Cerebellar nuclear complex (tissue), 1 donor: ENCODE measurements at places on chromosomes 5 and 9.

DNA sequence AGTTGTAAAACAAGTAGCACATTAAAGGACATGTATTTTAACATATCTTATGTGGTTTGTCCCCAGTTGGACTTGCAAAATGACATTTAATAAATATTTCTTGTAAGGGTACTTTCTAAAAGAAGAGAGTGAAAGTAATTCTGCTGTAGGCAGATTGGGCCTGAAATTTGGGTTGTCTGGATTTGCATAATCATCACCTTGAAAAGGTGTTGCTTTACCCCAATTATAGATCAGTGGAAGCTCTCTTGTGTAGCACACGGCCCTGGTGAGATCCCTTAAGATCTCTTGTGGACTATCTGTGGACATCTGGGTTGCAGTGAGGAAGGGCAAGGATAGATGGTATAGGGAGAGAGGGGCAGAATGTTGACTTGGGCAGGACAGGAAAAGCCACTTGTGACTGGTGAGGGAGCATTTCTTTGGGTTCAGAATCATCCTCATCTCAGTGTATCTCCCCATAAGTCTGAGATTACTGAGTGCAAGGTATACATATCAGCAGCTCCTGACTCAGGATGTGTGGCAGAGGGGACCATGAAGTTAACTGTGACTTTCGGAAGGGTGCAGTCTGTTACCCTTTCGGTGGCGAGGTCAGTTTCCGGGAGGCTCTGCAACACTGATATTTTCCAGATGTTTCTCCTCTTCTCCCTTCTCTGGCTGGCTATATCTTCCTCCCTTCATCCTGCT lies 2.0 kb upstream of the TNFAIP8 start:
- DNase-seq: no peak

DNA sequence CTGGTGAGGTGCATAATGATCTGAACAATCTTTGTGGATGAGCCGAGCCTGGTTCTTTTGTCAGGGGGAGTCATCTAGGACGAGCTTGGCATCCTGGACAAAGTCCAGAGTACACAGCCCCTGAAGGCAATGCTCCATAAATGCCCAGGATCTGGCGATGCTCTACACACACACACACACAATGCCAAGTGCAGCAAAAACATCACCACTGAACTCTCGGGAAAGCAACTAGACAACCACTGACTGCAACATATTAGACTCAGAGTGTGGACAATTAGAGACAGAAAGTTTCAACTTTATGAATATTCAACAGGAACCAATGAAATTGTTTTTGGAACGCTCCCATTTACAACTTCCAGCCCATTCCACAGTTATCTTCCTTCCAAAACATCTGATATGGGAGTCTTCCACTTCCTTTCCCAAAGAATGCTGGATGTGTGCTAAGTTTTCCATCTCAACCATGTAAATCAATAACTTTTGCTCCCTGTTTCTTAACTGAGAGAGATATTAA lies 227.6 kb upstream of the ANKRD55 start:
- no peak for DNase-seq

GRCh38 chr9:5549658-5550650 lies 39.6 kb downstream of the PDCD1LG2 start:
- no peak for DNase-seq

- no peak for DNase-seq
Observed at GRCh38 chr5:99369797-99370593, 441.2 kb upstream of the CHD1 start.

- DNase-seq: no peak
Observed at GRCh38 chr5:138350563-138350890, 2.0 kb upstream of the KDM3B start.

DNA sequence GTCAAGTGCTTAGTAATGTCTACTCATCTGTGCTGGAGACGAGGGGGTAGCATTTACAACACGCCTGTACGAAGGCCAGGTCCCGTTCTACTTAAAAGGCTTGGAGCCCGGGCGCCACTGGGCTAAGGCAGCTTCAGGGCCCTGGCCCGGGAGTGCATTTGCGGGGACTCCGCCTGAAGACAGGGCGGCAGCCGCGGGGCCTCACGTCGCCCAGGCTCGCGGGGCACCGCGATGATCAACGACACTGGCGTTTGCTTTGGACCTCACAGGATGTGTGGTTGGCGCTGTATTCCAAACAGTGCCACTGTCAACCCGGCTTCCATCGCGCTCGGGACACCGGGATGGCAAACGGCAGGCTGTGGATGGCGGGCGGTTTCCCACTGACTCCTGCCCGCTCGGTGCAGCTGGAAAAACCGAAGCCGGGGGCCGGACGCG lies 1.1 kb upstream of the TENT4A start:
- DNase-seq: peak; percentile 4

- no peak for DNase-seq
Observed at GRCh38 chr5:143057580-143057999, 287.4 kb downstream of the ARHGAP26 start.

DNA sequence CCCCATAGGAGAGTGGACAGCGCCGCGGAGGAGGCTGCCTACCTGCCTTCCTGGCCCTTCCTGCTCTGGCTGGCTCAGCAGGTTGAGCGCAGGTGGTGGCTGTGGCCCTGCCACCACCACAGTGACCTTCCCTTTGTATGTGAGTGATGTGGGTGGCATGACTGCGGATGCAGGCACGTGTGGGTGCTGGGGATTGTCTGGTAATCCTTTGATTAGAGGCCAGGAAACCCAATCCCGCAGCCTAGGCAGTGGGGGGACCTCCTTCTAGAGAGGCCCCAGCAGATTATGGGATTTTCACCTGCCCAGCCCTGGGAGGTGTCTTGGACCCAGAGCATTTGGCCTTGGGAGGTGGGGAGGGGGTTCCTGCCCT lies 16.5 kb downstream of the RXRA start:
- no peak for DNase-seq

- DNase-seq: no peak
Observed at GRCh38 chr9:75500479-75500878, 390.0 kb upstream of the PCSK5 start.

DNA sequence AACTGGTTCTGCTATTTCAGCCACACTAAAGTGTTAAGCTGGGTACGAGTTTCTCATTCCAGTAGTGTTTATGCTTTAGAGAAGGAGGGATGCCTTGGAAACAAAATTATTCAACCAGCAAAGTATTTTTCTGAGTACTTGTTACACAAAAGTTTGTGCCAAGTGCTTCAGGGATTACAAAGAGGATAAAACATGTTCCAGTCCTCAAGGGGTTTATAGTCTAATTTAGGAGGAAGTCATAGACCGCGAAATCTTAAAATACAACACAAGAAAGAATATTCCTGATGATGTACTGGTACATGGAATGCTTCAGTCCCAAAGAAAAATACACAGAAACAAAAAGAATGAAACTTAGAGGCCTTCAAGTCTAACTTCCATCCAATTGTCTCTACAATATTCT lies 85.4 kb upstream of the NR4A3 start:
- no peak for DNase-seq

GRCh38 chr5:138372225-138372624 lies 19.7 kb downstream of the KDM3B start:
- DNase-seq: no peak

DNA sequence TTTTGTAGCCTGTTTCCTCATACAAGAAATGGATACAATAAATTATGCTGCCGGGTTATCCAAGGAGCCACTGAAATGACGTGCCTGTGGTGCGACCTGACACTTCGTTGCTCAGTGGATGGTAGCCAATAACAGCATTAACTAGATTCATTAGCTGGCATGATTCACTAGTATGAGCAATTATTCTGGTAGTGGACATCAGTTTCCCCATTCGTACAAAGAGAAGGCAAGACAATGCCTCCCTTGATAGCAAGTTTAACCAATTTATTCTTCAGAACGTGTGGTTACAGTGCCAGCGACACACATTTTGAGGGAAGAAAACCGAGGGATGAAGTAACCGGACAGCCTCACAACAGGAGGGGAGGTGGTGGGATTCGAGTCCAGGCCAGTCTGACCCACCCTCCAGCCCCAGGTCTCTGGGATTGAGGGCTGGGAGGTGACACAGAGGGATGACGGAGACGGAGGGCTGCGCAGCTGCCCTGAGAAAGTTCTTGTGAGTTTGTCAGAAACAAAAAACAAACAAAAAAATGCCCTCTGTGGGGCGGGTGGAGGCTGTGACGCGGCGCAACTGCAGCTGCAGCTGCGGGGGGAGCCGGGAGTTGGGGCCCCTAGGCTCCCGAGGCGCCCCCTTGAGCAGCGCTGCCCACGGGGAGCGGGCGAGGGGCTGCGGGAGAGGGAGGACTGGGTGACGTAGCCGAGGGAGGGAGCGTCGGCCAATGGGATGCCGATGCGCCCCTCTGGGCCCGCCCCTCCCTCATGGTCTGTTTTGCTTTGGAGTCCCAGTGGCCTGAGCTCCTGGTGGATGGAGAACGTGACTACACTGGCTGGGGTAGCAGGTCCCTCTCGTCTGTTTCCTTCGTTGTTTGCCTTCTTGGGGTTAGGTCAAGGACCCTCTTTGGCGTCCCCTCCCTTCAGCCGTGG lies 10.9 kb downstream of the LHX2 start:
- no peak for DNase-seq

GRCh38 chr5:74679966-74680365 lies 5.1 kb upstream of the HEXB start:
- DNase-seq: no peak

DNA sequence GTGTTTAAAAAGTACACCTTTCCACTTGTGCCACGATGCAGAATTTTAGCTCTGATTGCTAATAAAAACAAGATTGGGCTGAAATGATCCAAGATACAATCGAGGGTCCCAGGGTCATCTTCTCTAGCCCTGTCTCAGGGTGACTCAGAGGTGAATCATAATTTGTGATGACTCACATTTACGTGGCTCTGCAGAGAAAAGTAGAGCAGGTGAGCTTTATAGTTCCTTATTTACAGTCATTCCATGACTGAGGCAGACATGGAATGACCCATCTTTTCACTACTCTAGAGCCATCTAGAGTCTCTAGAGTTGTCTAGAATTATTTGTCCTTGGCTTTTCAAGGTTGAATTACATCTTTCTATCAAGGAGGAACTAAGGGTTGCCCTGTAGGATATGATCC lies 155.2 kb downstream of the GAS1 start:
- no peak for DNase-seq

- no peak for DNase-seq
Observed at GRCh38 chr5:131005963-131006684, 158.9 kb downstream of the HINT1 start.

DNA sequence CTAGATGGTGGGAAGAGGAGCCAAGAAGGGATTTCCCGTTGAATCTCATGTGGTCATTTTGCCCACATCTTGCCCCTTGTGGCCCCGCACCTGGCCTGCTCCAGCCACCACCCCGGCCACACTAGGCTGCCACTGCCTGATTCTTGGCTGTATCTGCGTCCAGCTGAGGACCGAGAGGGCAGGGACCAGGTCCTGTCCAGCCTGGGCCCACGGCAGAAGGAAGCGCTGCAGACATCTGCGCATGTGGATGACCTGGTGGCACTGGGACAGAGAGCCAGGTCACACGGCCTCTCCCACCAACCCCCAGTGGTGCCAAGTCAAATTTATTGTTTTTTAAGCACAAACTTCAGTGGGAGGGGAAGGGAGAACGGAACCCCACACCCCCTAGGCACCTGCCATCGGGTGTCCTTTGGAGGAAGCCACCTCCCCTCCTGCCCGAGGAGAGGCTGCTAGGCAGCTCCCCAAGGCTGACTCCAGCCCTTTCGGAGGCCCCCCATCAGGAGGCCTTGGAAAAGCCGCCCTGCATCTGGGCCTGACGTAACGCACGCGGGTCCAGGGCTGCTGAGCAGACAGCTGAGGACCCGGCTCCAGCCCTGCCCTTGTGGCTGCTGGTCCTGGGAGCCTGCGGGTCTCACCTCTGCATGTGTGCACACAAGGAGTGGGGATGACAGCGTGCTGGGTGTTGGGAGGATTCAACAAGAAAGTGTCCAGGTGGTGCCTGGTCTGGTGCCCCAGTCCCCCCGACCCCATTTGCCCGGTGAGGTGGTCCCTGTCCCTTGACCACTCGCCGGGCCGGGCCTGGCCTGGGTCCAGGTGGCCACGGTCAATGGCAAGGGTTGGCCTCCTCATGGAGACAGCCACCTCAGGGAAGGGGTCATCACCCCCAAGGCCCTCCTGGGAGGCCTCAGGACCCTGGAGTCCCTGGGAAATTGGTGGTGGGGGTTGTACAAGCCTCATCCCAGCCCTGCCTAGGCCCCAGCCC lies 5.9 kb upstream of the QRFP start:
- DNase-seq: no peak

DNA sequence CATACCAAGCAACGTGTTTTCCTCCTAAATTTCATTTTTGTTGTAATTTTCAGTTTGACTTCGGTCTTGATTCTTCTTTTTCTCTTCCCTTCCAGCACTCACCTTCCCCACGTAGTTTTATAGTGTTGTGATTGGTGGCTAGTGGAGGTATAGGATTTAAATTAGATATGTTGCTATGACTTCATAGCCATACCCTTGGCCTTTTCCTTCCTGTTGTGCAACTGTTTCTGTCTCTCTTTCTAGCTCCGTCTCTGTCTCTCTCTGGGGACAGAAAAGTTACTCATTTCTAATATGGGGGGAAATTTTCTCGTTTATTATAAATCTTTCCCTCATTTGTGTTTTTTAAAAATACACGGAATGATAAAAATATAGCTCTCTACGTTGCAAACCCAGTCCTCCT lies 20.6 kb upstream of the C5orf24 start:
- no peak for DNase-seq

DNA sequence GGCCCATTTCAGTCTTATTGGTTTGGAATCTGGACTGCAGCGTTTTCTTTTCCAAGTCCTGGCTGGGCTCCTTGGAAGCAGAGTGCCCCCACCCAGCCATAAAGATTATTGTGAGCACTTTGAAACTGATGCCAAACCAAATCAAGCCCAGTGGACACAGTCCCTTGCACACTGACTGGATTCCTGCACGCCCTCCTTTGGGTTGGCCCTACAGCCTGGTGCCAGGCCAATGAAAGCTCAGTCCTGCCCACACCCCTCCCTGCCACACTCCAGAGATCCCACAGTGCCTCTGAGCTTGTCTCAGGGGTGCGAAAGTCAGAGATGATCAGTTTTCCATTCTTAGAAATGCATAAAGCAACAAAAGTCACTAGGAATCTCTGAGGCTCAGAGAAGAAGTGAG lies 181.9 kb downstream of the CETN3 start:
- DNase-seq: no peak

GRCh38 chr9:129598089-129598596 lies 22.8 kb downstream of the C9orf50 start:
- no peak for DNase-seq

DNA sequence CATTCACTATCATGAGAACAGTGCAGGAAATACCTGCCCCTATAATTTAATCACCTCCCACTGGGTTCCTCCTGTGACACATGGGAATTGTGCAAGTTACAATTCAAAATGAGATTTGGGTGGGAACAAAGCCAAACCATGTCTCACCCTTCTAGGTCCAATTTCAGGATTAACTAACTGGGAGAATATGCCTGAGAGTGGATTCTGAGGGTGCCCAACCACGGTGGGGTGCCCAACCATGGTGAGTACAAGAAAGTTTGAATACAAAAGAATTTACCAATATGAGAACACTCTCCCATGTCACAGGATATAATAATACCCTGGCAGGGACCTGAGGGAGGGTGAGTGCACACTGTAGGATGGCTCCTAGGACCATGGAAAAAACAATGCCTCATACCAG lies 17.2 kb upstream of the GDA start:
- DNase-seq: no peak

DNA sequence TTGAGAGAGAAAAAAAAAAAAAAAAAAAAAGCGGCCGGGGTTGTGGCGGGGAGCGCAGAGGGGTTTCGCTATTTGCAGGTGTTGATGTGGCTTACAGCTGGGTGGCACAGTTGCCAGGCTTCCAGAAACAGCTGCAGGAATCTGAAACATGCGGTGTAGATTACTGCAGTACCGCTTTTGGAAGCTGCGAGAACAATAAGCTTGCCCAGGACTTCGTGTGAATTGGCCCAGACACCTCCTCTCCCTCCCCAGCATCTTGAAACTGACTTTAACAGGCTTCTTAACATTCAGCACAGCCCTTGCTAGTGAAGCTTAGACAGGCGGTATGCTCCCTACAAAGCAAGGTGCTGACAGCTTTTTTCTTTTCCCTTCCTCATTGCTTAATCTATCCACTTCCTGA lies 104.0 kb downstream of the ATP10B start:
- DNase-seq: no peak
